ENCODE measurements at places on chromosomes 7 and 10.
A peak's percentile ranks its signal among the peaks of the same experiment; 100 is the strongest.

DNA sequence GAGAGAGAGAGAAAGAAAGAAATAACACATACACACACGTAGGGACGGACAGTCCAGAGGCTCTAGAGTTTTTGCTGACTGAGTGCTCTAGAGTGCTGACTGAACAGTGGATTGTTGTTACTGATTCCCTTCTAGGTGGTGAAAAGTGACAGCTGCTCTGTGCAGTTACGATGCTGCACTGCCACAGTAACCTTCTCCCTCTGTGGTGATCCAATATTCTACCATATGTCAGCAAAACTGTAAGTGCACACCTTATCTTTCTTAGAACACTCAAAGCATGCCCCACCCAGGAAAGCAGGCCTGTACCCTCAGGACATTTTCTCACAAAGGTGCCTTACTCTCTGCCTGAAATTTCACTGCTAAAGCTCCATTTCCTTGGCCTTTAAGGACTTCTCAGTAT lies 1023.5 kb downstream of the TYW1 start:
- DNase-seq, result no peak

GRCh38 chr10:33123680-33124079 lies 165.7 kb upstream of the ITGB1 start:
- no peak for DNase-seq

DNA sequence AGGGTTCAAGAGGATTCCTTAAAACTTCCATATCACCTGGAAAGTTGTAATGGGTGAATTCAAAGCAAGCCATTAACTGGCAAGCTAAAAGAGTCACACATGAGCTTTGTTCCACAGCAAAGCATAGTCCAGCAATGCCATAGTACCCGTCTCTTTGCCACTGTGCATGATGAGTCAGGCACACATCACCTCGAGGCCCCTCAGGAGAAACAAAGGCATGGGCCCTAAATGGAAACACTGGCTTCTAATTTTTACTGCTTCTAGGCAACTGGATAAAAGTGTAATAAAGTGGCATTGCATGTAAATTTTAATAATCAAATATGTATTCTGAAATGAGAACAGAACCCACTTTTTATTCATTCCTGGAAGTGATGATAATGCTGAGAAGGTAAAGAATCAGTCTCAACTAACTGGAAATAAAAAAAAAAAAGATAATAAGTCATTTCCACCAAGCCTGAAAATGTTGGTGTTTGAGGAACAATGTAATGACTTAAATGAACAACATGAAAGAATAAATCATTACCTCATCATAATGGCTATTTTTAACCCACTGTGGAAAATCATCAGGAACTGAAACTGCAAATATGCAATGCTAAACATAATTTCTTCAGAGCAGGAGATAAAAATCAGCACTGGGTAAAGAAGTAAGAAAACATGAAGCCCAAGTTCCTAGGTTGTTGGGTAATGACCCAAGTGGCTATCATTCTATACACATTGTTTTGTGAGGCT lies 104.9 kb downstream of the CDK6 start:
- peak; percentile 50 for DNase-seq

GRCh38 chr7:42100156-42100508 lies 136.9 kb downstream of the GLI3 start:
- DNase-seq, result no peak

GRCh38 chr7:27364344-27364758 lies 121.7 kb downstream of the EVX1 start:
- no peak for DNase-seq

DNA sequence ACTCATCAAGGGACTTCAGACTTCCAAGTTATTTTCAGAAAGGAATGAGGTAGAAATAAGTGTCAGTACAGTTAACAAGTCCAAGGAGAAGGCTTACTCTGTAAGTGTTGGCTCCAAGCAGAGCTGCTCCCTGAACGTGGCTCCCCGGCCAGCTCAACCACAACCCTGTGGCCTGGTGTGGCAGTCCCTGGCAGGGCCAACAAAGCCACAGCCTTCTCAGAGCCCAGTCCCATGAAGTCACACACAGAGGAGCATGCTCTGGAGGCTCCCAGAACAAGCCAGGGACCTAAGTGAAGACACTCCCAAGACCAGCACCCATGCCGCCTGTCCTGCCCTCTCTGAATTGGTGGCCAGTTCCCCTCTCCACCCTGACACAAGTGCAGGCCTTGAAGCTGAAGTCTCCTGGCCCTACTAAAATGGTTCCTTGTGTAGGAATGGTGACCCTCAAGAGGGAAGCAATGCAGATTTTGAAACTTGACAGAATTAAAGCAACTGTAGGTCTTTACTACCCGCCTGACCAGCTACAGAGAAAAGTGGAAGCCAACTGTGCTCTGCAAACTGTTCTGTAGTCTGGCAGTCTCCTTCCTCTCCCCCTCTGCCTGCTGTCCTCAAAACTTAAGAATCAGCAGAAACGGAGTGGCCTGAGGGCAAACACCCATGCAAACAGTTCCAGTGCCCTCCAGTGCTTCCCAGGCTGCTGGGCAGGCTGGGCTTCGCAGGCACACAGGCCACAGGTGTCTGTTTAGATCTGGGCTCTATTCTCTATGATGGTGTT lies 51.1 kb downstream of the NOD1 start:
- DNase-seq, result no peak

- no peak for DNase-seq
Observed at GRCh38 chr7:84339306-84339705, 144.7 kb upstream of the SEMA3A start.

GRCh38 chr10:122199070-122199469 lies 72.0 kb upstream of the BTBD16 start:
- DNase-seq, result no peak

DNA sequence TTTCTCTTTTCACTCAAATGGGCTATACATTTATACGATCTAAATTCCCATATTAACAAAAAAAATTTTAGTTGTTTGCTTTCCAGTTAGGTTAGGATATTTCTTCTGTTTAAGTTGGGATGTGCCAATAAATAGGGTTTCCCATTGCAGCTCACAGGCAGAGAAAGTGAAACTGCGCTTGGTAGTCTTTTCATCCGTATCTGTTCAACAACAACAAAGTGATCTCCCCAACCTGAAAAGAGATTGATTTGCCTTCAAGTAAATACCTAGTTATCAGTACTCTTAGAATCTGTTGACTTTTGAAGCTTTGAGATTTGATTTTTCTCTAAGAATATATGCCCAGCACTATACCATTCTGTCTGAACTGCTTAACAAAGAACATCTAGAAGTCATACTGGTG lies 143.4 kb downstream of the DYNC1I1 start:
- no peak for DNase-seq

DNA sequence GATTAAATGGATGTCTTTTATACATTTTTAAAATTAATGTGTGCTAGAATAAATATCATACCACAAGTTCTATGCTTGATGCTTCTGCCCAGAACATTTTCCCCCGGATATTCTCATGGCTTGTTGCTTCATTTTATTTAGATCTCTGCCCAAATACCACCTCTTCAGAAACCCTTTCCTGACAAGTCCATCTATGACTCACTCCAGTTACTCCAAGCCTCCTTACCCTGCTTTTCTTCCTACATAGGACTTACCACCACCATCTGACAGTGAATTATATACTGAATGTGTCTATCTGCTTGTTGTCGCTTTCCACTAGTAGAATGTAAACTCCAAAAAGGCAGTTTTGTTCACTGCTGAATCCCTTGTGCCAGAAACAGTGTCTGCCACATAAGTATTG lies 19.1 kb upstream of the ERVW-1 start:
- DNase-seq, result no peak
